ENCODE measurements at places on chromosomes 11 and 22.

GRCh38 chr22:46084376-46084775, 66.0 kb upstream of the PPARA start:
- no peak for DNase-seq

- no peak for DNase-seq
Measured at GRCh38 chr22:42296381-42296853, 26.0 kb upstream of the TCF20 start.

GRCh38 chr11:85903406-85903805, 48.2 kb downstream of the CCDC83 start:
- no peak for DNase-seq

DNA sequence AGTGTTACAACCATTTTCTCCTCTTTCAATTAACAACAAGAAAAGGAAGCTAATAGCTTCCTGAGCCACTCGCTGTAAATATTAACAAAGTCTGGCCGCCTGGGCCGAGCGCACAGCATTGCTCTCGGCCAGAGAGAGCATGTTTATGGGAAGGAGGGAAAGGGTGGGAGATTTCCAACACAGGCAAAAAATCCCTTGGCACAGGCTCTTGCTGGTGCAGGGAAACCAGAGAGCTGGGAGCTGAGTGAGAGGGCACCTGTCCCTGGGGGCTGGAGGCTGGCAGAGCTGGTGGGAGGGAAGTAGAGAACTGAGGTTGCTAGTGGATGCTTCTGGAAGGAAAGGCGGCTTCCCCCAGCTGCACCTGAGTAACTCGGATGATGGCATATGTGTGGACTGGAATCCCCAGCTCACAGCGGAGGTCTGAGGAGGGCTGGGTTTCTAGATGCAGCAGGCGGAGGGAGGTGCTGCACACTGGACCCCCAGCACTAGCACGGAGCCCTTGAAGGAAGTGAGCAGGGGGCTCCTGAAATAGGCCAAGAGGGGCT, 59.6 kb downstream of the FLRT1 start:
- no peak for DNase-seq

GRCh38 chr11:26537341-26537740, 34.7 kb downstream of the MUC15 start:
- DNase-seq, result no peak

DNA sequence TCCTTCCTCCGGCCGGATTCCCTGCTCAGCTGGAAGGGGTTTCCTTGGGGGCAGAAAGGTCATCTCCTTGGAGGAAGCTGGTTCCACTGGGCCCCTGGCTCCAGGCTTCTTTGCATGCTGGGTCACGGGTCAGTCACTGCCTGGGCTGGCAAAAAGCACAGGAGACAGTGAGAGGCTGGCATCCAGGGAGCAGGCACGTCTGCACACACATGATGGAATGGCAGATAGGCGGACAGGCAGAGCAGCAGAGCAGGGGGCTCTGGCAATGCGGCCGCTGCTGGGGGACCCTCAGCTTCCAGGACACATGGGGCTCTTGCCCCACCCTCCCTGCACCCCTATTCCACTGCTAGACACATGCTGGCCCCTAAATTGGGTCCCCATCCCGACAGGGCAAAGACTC, 40.4 kb downstream of the C11orf58 start:
- DNase-seq, result no peak

DNA sequence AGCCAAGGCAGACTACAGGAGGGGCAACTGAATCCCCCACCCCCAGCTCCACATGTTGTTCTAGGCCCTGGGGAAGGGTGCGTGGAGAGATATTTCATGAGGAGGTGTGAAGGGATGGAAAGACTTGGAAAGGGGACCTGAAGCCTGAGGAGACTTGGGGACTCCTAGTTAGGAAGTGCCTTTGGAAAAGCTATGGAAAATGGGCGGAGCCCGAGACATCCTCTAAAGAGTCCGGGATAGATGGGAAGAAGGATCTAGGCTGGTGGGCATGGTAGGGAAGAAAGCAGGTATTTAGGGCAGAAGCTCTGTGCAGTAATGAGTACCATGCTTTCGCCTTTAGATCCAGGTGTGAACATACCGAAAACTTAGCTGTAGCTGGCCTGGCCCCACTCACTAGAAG, 15.0 kb upstream of the CYP2R1 start:
- DNase-seq, result no peak

- DNase-seq, result no peak
Measured at GRCh38 chr11:115767047-115767802, 263.0 kb upstream of the CADM1 start.

DNA sequence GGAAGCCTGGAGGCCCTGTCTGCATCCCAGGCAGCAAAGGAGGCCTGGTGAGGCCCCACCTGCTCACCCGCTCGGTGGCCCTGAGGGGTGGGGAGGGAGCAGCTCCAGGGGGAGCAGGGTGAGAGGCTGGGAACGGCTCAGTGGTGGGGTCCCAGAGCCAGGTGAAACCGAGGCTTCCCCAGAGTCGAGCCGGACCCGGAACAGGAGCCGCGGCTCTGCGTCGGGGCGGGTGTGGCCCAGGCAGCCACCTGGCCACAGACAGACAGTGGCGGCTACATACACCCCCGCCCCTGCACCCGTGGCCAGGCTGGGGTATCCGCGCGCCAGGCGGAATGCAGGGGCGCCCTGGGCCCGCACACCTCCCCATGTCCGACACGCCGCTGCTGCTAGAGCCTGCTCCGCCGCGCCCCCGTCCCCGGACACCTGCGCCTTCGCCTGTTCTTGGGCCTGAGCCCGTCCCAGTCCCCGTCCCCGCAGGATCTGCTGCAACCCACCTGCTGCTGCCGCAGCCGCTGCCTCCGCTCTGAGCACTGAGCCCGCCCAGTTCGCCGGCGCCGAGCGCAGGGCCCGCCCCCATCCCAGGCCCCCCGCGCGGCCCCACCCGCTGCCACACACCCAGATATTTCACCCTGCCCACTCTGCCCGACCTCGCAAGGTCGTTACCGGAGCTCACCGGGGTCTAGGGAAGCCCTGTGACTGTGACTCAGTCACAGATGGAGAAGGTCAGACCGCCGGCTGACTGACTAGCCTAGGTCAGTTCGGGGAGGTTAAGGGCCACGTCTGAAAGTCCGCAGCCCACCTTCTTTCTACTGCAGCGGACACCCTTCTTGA, at the start of gene SLC7A4:
SLC7A4 (minus strand) TSS at position 525 of the 831 bp plus-strand sequence. CDS start 749 bp downstream, outside the sequence.
- no peak for DNase-seq

- DNase-seq, result no peak
Measured at GRCh38 chr11:14642453-14642852, 1.2 kb upstream of the PDE3B start.

GRCh38 chr11:81380395-81380794, 1353.3 kb downstream of the FAM181B start:
- no peak for DNase-seq

- no peak for DNase-seq
Measured at GRCh38 chr11:72238040-72238450, 5.9 kb downstream of the PHOX2A start.

DNA sequence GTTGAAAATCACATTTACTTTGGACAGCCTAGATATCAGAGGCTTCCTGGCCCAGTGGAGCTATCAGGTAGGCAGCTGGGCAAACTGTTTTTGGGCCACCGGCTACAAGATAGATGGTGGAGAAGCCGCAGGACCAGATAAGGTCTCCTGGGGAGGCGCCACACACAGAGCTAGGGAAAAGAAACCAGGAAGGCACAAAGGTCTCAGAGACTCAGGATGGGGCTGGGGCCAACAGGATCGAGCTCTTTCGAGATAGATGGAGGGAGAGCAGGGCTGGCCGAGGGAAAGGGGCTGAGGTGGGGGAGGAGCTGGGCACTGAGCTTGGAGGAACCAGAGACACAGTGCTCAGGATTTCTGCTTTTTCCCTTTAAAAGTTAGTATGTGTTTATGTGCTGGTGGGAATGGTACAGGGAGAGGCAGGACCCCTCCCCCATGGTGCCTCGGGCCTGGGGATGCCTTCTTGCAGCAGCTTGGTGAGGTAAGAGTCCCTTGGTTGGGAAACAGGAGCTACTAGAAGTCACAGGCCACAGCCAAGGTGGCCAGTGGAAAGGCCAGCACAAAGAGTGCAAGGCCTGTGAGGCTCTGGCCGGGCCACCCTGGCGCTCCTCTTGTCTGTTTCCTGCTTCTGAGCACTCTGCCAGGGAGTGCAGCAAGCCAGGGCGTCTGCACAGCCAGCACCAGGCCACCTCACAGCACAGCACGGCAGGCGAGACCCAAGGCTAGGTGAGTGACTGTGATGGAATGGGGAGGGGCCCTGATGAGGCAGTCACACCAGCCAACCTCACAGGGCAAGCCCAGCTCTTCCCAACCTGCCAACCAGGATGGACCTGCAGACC, 11.5 kb upstream of the NAP1L4 start:
- DNase-seq, result no peak

DNA sequence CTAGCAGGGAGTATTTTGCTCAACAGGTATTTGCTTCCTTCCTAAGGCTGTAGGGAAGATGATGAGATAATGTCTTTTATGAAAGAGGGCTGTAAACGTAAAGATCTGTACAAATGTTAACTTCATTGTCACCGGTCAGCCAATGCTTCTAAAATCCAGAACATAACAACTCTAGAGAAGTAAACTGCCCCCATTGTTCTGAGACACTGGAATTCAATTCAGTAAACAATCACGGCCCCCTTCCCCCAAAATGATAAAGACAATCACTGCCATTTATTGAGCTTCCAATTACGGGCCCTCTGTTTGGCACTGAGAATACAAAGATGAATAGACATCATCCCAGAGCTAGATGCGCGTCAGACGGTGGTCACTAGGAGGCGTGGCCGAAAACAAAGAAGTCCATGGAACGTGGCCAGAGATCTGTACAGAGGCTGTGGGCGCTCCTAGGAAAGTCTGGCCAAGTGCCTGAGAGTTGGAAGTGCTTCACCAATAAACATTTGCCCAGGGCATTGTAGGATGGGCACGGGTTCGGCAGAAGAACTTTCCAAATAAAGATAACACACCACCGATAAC, 576 bp downstream of the TMEM258 start:
- peak; percentile 54 for DNase-seq

- no peak for DNase-seq
Measured at GRCh38 chr11:45178890-45179671, 32.6 kb downstream of the PRDM11 start.

DNA sequence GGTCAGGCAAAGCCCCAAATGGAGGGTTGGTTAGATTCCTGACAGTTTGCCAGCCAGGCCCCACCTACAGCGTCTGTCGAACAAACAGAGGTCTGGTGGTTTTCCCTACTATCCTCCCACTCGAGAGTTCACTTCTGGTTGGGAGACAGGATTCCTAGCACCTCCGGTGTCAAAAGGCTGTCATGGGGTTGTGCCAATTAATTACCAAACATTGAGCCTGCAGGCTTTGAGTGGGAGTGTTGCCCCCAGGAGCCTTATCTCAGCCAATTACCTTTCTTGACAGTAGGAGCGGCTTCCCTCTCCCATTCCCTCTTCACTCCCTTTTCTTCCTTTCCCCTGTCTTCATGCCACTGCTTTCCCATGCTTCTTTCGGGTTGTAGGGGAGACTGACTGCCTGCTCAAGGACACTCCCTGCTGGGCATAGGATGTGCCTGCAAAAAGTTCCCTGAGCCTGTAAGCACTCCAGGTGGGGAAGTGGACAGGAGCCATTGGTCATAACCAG, 4.7 kb upstream of the TTC36 start:
- no peak for DNase-seq

DNA sequence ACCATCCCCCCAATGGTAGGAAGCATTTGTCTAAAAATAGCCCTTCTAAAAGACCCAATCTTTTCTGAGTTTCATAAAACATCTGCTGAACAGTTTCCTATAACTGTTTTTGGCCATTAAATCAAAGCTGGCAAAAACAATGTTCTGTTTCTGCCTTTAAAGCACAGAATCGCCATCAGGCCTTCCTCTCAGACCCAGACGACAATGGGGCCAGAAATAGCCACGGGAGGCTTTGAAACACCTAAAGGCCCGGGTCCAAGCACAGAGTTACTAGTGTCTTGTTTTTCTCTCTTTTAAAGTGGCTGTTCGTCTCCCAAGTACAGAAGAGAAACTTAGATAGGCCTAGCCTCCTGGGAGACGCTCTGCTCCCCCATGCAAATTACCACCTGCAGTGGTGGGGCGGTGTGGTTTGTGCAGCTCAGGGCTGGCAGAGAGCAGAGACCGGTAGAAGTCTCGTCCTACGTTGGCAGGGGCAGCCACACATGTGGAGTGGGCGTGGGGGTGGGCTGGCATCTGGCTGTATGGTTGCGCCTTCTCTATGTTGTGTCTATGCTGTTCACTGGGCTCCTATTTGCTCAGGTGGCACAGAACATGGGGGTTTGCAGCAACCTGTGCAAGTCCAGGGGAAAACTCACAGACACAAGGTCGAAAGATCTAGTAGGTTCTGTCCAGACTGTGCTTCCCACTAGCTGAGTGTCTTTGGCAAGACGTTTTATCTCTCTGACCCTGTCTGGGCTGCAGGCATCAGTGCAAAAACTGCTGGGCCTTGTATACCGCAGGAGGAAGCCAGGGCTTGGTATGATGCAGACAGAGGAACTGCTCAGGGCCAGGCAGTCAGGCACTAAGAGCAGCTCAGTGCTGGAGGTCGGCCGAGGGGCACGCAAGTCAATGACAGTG, 23.6 kb upstream of the ETS1 start:
- DNase-seq, result no peak

- no peak for DNase-seq
Measured at GRCh38 chr11:118921121-118921928, 4.4 kb downstream of the BCL9L start.

DNA sequence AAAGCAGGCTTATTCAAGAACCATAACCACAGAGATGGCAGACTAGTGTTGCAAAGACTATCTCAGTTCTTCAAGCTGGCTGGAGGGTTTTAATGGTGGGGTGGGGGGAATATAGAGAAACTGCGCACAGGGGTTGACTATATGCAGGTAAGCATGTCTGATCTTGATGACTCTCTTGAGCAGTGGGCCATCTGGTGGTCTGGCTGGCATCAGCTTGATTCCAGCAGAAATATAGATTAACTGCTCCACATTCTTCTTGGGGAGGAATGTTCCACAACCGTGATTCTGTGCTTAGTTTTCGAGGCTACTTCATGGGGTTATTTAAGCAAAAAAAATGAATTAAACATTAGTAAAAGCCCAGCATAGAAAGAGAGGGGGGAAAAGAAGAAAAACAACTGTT, 158.8 kb upstream of the PGR start:
- no peak for DNase-seq

GRCh38 chr22:26707581-26707980, 50.2 kb downstream of the MIAT start:
- DNase-seq, result no peak

GRCh38 chr22:40813912-40814315, 5.2 kb downstream of the SLC25A17 start:
- DNase-seq, result no peak

- DNase-seq, result no peak
Measured at GRCh38 chr11:34343153-34343552, 14.7 kb downstream of the ABTB2 start.
